ENCODE measurements at places on chromosomes 4 and X.

GRCh38 chrX:123961268-123962005 is at the start of gene STAG2:
Gene STAG2 (plus strand): TSS chrX:123961706. CDS start chrX:124022628, 60,922 bp downstream.
- DNase-seq = no peak

DNA sequence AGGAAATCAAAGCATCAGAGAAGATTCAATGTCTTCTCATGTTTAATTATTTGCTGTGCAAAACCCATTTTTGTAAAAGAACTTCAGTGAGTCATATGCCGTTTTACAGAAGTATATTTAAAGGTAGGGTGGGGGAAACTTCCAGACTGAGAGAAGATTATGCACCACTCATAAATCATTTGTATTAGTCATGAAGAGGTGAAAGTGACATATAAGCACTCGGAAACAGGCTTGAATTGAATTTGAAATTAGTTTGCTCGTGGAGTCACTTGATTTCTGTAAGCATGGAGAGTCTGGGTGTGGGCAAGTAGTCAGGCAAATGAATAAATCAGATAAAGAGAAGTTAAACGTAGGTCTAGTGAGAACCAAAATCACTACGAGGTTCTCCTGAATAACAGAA is 335.1 kb downstream of the ANK2 start:
- no peak for DNase-seq

- DNase-seq = no peak
These were observed 5.3 kb upstream of the IDS start for GRCh38 chrX:149510386-149510785.

GRCh38 chr4:120622601-120623000 is 299.9 kb downstream of the PRDM5 start:
- DNase-seq = no peak

- no peak for DNase-seq
These were observed 244.1 kb upstream of the ARSJ start for GRCh38 chr4:114223580-114223979.

- DNase-seq = no peak
These were observed 137.6 kb upstream of the SPIN4 start for GRCh38 chrX:63488546-63489373.

DNA sequence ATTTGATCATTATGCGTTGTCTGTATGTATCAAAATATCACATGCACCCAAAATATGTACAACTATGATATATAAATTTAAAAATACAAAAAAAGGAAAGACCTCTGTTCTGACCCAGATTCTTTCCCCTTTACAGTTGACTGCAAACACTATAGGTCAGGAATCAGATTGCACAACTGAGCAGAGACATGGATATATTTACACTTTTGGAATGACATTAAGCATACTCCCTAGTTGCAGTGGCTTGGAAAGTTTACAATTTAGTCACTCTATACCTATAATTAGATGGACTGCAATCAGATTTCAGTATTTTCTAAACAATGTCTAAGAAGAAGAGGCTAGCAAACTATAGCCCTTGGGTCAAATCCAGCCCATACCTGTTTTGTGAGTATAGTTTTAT is 98.5 kb upstream of the INPP4B start:
- DNase-seq = no peak

GRCh38 chrX:75623535-75623934 is 100.7 kb upstream of the ZDHHC15 start:
- no peak for DNase-seq

DNA sequence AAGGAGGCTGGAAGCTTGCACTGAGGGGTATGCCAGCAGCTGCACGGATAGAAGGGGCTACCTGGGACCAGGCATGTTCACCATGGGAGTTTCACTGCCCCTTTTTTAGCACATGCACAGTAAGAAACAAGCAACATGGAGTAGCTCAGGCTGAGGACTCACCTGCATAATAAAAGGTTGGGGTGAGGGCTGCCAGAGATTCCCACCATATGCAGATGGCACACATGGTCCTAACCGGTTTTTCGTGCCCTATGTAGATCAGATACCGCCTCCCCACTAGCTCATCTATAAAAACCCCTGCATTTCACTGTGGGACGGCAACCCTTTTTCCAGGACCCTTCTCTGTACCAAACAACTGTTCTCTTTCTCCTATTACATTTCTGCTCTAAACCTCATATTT is 97.0 kb upstream of the LANCL3 start:
- DNase-seq = no peak

DNA sequence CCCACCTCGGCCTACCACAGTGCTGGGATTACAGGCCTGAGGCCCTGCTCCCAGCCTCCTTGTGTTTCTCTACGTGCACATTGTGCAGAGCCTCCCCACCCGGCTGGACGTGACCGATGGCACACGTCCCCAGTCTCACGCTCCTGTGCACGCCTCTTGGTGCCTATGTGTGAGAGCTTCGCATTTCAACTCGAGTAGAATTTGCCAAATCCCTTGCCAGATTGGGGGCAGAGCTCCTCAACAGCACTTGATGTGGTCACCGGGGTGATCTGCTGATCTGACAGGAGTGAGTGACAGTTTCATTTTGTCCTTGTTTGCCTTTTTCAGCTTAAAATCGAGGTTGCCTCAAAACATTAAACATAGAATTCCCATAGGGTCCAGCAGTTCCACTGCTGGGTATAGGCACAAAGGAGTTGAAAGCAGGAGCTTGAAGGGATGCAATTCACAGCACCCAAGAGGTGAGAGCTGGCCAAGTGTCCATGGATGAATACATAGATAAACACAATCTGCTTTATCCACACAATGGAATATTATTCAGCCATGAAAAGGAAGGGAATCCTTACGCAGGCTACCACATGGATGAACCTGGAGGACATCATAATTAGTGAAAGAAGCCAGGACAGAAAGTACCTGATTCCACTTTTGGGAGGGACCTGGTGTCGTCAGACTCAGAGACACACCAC is 17.6 kb downstream of the TMEM187 start:
- DNase-seq = no peak

GRCh38 chr4:87058356-87059073 is 123.7 kb downstream of the AFF1 start:
- no peak for DNase-seq

DNA sequence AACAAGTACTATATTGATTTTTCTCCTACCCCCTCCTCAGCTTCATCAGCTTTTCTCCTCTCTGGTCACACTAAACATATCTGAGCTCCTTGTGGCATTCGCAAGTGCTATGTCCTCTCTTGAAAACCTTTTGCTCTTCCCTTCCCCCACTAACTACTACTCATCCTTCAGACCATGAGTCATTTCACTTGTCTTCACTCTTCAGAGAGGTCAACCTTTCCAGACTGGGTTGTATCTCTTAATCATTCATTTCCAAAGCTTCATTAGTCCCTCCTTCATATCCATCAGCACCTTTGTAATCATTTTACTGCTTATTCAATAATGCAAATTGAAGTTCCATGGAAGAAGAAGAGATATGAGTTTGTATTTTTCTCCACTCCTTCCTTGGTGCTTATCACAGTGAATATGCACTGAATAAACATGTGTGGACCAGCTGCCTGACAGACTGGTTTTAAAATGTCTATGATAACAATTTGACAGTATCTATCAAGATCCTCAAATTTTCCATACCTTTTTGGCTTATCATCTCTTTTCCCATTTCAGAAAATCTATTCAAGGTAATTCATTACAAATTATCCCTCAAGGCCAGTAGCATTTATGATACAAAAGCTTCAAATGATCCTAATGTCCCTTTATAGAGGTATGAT is 28.4 kb downstream of the DDX60L start:
- DNase-seq = no peak

DNA sequence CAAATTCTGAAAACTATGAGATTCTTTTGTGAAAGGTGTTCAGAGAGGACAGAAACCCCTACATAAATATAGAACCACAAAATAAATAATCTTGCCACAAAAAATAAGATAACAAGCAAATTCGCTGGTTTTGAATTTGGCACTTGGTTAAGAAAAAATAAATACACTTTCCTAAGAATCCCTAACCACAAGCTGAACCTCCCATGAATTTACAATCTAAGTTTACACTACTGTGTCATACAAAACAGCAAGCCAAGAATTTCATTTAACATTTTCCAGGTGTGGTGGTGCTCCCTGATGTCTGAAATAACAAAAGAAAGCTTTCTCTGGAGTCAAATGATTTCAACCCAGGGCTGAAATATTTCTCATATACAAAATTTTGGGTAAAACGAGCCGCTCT is 121.0 kb downstream of the KCNIP4 start:
- no peak for DNase-seq

- no peak for DNase-seq
These were observed 33.3 kb upstream of the TLL1 start for GRCh38 chr4:165839615-165840333.

- no peak for DNase-seq
These were observed 459.4 kb downstream of the DTHD1 start for GRCh38 chr4:36740796-36741310.

GRCh38 chr4:85475631-85476233 is 782 bp downstream of the ARHGAP24 start:
- no peak for DNase-seq

- DNase-seq = no peak
These were observed 83.1 kb downstream of the PRDM5 start for GRCh38 chr4:120839334-120839973.

- DNase-seq = peak; percentile 94
These were observed 1.8 kb downstream of the RGS12 start for GRCh38 chr4:3294401-3295241.

DNA sequence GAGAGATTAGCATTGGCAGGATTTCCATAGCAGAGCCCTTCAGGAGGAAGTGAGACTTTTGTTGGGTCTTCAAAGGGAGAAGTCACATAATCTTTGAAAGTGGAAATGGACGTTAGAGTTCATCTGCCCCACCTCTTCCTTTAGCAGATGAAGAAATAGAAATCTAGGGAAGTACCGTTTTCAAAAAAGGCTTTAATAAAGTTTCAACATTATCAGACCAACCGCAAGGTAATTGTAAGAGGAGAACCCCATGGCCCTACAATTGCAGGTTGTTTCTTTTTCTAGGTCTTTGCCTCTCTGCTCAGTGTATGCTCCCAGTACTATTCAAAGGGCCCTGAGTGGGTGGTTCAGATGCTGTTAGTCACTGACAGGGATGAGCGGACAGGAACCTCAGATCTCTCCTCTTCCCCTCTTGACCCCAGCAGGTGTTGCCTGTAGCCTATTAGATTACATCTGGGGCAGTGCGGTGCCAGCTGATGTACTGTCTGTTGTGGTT is 48.6 kb upstream of the AP1S2 start:
- DNase-seq = no peak

DNA sequence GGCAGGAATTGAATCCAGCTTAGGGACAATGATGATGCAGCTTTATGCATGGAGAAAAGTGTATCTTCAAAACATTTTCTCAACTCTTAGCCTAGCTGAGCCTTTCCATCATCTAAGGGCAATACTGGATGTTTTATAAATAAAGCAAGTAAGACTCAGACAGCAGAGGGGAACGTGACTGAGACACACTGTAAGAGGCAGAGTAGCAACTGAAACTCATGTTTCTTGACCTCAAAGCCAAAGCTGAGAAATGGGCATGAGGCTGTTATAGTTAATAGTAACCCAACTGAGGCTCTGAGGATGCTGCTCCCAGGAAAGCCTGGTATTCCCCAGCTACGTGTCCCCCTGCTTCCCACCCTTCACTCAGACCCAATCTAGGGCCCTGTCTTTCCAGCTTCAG is 44.6 kb downstream of the ARHGEF9 start:
- DNase-seq = no peak

DNA sequence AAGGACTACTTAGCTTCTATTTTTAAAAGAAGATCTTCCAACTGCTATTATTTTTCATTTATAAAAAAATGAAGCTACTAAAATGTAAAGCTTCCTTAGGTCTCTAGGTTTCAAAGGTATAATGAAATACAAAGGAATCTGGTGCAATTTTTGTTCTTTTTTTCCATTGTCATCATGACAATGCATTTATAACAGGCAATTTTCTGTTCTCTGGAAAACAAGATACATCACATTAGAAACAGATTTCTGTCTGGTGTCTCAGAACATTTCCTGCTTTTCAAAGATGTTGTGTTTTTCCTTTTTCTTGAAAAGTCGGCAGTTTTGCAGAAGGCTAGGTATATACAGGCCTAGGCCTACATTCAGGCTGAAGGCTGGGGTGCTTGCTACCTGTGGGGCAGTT is 63.6 kb upstream of the ATP8A1 start:
- DNase-seq = no peak

DNA sequence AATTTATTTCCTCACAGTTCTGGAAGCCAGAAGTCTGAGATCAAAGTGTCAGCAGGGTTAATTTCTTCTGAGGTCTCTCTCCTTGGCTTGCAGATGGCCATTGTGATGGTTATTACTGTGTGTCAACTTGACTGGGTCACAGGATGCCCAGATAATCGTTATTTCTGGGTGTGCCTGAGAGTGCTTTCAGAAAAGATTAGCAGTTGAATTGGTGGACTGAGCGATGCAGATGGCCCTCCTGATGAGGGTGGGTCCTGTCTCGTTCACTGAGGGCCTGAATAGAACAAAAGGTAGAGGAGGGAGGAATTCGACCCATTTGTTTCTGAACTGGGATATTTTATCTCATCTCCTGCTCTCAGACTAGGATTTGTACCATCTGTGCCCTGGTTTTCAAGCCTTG is 15.7 kb downstream of the SMIM43 start:
- no peak for DNase-seq

DNA sequence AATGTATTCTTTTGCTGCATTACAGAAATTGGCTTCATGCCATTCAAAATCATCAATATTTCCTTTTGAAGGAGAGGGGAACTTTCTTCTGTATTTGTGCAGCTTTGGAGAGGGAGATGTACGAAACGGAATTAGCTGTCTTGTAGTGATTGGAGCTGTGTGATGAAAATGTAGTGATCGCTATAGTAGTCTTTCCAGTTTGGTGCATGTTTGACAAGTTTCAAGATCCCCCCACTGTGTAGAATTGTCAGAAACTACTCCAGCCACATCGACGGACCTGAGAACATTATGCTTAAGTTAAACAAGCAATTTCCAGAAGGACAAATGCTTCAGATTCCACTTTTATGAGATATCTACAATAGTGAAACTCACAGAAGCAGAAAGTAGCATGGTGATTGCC is 21.6 kb upstream of the MAGEA1 start:
- DNase-seq = no peak

DNA sequence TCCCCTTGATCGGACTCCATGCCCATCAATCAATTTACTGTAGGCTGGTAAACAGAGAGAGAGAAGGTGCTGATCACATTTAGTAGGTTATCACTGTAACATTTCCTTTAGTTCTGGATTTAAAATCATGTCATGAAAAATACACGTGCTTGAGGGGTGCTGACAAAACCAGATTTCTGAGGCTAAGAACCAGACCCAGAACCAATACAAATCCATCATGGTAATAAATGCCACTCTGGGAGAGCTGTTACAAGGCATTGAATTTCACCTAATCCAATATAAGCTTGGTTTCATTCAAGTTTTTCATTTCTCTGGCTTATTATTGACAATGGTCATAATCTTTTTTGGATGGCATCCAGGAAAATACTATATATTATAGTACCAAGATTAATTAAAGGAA is 54.5 kb downstream of the FBXO8 start:
- no peak for DNase-seq

- DNase-seq = no peak
These were observed 32.9 kb upstream of the GRID2 start for GRCh38 chr4:92270908-92271307.

DNA sequence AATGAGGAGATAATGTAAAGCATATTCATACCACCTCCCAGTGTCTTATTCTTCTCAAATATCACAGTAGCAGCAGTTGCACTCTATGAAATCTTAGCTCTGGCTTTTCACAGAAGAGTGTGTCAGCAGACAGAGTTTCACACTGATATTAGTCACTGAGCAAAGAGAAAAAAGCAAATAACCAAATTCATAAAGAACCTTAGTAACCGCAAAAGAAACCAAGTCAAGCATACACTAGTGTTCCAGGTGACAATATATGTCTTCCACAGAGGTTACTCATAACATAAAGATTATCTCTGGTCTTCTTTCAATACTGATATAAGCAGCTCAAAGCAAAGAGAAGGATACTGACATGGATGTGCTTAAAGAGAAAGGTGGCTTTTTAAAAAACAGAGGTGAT is 181.7 kb upstream of the EDNRA start:
- no peak for DNase-seq
